ENCODE measurements at places on chromosomes 1 and 21.

- DNase-seq, result no peak
These were observed 90.6 kb downstream of the GLUL start for GRCh38 chr1:182301026-182301436.

DNA sequence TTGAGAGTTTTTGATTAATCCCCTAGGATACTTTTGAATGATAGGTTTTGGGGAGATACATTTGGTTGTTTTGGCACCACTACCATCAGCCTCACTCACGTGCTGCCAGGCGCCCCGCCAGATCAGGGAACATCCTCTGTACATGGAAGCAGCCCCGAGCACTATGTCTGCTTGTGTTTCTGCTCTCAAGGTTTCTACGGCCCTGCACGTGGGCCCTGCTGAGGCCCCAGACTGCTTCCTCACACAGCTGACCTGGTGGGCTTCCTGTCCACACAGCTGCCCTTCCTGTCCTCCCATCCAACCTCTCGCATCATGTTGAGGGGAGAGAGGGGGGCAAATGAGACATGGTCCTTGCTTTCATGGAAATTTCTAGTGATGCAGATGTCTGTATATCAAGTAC is 20.0 kb downstream of the ADARB1 start:
- DNase-seq, result no peak

- DNase-seq, result no peak
These were observed 123.8 kb downstream of the BARHL2 start for GRCh38 chr1:90593312-90593711.

- no peak for DNase-seq
These were observed 16.1 kb upstream of the STMN1 start for GRCh38 chr1:25922056-25922970.

DNA sequence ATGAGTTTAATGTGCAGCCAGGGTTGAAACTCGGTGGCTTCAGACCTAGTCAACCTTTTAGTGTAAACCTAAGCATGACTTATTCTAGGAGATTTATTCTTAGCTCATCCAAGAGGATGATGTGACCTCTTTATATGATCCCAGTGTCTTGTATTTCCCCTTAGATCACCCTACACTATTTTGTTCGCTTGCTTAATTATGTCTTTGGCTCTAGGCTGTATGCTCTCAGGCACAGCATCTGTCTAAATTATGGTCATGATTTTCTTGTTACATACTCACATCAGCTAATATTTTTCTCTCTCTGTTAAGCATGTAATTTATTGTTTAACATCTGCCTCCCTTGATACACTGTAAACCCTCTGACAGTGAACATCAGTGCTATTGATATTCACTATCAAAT is 19.1 kb downstream of the COL11A1 start:
- no peak for DNase-seq

DNA sequence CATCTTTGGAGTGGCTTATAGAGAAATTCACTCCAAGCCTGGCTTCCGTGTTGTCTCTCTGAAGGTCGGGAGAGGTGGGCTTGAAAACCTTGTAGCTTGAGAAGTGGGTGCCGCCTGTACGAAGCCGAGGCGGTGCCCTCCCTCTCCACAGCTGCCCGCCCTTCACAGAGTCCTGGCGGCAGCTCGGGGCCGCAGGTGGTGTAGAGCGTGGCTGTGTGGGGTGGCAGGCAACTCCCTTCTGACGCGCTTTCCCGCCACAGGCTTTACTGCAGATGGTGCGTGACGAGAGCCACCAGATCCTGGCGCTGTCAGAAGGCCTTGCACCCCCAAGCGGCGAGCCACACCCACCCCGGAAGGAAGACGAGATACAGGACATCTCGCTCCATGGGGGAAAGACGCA is 33.1 kb upstream of the DIP2A start:
- DNase-seq, result no peak

DNA sequence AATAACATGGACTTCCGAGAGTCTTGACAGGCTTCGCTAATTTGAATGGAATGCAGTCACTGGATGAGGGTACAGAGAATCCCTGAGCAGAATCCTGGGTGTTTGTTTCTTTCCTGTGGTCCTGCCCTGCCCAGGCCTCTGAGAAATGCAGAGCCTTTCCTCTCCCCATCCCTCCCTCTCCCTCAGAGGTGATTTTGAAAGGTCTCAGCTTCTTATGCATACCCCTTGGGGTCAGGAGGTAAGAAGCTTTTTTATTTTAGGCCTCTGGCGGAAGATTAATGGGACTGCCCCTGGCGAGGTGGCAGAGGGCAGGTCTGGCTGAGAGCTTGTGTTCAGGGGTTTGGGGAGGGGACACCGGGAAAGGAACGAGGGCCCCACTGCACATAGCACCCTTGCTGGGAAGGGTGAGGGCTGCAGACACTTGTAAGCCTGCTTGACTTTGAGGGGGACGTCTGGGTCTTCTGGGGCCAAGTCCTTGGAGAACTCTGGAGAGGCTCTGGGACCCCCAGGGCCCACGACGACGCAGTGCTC is 116.5 kb upstream of the SLC45A1 start:
- no peak for DNase-seq

GRCh38 chr1:231896806-231897205 is 270.2 kb downstream of the DISC1 start:
- no peak for DNase-seq

Measured in skeletal muscle cell (primary cell).